ENCODE measurements at places on chromosomes 2 and 18.

- peak; percentile 98 for DNase-seq
Observed at GRCh38 chr18:70154591-70155194, 50.8 kb downstream of the RTTN start.

DNA sequence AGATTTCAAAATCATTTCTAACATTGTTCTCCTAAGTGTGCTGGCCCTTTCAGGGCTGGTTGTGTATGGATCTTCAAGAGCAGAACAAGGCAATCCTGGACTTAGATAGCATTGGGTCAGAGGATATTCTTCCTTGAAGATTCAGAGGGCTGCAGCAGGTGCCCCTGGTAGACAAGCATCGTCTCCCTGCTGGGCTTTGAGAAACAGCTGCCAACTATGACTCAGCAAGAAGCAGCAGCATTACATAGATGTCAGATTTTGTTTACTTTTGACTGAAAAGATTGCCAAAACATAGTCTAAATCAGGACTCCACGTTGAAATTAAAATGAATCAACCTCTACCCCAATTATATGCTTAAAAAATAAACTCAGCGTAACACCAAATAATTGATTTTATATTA lies 618.8 kb downstream of the SOCS6 start:
- DNase-seq, result no peak

GRCh38 chr2:219687272-219687671 lies 59.8 kb downstream of the SLC4A3 start:
- DNase-seq, result peak; percentile 96

- no peak for DNase-seq
Observed at GRCh38 chr2:55672630-55673029, 21.0 kb downstream of the PNPT1 start.

GRCh38 chr18:77248873-77249568 lies 627 bp upstream of the GALR1 start:
- no peak for DNase-seq

DNA sequence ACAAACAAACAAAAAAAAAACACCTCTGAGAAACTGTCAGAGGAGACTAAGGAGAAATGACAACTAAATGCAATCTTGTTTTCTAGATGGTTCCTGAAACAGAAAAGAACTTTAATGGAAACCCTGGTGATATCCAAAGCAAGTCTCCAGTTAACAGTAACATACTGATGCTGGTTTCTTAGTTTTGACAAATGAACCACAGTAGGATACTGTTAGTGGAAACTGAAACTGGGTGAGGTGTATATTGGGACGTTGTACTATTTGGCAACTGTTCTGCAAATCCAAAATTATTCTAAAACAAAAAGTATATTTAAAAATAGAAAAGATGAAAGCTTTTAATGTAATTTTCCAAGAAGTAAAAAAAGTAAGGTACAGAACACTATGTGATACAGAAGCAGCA lies 11.4 kb downstream of the SESTD1 start:
- DNase-seq, result no peak

- DNase-seq, result no peak
Observed at GRCh38 chr2:3512086-3512485, 7.2 kb downstream of the ADI1 start.

- DNase-seq, result peak; percentile 71
Observed at GRCh38 chr2:165627470-165627869, 158.0 kb downstream of the CSRNP3 start.

DNA sequence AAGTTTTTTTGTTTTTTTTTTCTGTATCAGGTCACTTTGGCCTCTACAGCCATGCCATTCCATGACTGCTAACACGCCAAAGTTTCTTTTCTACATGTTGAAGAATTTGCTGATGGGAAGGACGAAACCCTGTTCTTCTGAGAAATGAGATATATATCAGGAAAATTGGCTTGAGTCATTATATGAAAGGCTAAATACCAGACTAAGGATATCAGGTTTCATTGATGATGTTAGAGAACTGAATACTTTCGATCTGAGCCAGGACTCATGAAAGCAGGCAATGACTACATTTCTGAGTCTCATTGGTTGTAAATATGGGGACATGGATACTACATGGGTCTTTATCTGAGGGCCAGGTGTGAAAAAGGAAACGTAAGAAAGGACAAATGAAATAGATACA lies 181.4 kb downstream of the OSR1 start:
- peak; percentile 73 for DNase-seq

DNA sequence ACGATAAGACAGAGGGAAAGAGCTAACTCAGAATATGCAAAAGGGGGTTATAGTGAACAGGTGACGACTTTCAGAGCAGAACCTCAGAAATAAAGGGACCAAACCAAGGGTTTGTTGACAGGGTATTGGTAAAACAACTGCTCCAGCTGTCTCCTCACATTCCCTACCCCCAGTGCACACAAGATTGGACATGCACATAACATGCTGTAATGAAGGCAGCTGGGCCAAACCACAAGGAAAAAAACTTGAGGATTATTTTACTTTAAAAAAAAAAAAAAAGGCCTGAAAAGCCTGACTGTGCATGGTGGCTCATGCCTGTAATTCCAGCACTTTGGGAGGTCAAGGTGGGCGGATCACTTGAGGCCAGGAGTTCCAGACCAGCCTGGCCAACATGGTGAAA lies 3.5 kb downstream of the RBM43 start:
- peak; percentile 84 for DNase-seq
